NB4 (cell line): ENCODE measurements at places on chromosomes 3 and 15.

DNA sequence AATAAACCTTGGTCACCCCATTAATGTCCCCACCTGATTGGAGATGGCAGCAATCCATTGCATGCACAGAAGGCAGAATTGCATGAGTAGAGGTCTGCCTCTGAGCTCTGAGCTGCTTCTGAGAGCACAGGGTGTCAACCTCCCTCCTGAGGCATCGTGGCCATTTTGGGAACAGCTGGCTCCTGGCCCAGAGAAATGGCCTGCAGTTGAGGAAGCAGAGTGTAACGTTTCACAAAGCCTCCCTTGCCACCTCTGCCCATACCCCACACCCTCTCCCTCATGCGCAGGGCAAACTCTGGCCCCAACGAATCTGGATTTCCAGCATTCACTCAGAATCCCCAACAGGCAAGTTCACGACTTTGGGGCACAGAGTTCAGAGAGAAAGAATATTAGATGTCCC is 198.9 kb downstream of the ADAMTS9 start:
- no peak for DNase-seq

- no peak for DNase-seq
Observed at GRCh38 chr3:54042259-54042823, 80.0 kb upstream of the CACNA2D3 start.

DNA sequence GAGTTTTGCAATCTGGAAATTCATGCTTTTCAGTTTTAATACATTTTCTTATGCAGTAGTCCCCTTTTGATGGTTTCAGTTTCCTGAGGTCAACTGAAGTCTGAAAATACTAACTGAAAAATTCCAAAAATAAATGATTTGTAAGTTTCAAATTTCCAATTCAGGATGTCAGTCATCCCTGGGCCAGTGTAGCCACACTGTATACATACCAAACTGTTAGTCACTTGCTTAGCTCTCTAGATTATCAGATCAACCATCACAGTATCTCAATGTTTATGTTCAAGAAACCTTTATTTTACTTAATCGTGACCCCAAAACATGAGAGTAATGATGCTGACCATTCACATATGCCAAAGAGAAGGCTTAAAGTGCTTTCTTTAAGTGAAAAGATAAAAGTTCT is 715.5 kb downstream of the GBE1 start:
- no peak for DNase-seq

DNA sequence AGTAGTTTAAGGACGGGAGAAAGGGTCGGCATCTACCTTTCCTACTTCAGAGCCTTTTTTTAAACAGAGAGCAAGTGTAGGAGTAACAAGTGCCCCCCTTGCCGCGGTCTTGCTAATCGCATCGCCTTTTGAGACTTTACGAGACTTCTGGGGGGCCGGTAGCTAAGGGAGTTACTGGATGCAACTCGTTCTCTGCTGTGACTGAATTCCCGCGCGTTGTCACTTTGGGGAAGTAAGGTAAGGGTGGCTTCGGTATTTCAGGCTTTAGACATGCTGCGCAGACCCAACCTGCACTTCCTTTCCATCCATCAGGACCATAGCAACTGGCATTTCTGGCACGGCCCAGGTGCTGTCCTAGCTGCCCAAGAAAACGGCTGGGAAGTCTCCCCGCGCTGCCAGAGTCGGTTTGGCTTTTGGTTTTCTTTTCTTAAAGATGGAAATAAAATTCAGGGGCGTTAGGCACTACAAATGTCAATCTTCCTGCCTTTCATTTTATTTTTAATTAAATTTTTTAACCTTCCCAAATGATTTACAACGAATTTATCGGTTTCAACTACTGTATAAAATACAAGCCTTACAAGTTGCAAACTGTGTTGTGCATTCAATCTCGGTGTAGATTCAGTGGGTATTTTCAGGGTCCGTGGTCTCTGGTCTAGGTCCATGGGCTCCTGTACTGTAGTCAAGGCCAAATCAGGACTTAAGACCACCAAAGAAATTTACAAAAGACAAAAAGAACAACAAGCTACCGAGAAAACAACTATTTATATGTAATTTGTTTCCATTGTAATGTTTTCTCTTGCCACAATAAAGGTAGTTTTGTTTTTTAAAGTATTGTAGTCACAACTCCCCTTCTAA is 3.5 kb downstream of the MECOM start:
- no peak for DNase-seq

DNA sequence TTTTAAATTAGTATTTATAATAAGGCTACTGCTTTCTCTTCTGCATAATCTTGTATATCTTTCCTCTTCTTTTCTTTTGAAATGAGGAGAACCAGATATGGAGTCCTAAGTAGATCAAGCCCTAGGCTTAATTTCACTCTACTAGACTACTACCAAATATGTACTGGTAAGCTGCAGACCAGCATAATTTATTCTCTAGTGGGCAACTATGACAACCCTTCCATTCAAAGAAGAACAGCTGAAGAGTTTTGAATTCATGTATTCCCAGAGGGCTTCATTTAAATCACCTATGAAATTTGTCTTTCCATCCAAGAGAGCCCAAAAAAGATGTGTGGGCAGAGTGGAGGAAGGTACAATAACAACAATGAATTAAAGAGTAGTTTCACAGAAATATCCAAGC is 10.0 kb downstream of the RAD18 start:
- no peak for DNase-seq

DNA sequence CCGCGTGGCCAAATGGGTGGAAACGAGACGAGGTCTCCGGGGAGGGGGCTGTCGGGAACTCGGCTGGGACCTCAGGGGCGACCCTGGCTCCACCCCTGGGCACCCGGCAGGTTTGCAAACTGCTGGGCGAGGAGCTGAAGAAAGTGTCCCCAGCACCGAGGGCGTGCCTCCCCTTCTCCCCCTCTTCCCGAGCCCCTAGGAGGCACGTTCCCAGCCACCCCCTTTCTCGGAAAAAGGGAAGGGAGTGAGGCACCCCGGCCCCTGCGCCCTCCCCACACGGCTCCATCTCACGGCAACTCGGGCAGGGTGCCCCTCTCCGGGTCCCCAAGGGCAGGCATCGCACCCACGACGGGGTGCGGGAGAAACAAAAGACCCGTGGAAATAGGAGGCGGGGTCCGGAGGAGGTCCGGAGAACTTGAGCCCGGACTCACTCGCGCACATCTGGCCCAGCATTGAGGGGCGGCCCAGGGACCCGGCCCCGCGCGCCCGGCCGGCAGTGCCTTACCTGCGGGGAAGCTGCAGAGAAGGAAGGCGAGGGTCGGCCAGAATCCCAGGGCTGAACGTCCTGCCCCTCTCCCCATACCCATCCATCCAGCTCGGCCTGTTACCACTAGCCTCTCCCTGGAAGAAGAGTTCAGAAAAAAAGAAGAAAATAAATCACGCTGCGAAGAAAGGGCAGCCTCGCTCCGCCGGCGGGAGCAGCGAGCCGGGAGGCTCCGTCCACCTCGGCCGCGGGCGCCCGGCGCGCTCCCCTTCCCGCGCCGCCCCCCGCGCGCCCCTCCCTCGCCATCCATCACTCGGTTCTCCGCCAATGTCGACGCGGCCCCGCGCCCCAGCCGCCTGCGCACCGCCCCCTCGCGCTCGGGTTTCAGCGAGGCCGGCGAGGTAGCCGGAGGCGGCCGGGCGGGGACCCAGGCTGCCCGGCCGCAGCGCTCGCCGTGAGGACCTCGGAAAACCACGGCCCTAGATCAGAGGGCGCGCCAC is 16.3 kb downstream of the RGMA start:
- peak; percentile 38 for DNase-seq

- DNase-seq = no peak
Observed at GRCh38 chr3:152359385-152360248, 90.9 kb downstream of the MBNL1 start.

GRCh38 chr3:182212479-182213076 is 500.9 kb downstream of the SOX2 start:
- DNase-seq = no peak

GRCh38 chr15:52408823-52409222 is 113.2 kb upstream of the MYO5C start:
- no peak for DNase-seq

DNA sequence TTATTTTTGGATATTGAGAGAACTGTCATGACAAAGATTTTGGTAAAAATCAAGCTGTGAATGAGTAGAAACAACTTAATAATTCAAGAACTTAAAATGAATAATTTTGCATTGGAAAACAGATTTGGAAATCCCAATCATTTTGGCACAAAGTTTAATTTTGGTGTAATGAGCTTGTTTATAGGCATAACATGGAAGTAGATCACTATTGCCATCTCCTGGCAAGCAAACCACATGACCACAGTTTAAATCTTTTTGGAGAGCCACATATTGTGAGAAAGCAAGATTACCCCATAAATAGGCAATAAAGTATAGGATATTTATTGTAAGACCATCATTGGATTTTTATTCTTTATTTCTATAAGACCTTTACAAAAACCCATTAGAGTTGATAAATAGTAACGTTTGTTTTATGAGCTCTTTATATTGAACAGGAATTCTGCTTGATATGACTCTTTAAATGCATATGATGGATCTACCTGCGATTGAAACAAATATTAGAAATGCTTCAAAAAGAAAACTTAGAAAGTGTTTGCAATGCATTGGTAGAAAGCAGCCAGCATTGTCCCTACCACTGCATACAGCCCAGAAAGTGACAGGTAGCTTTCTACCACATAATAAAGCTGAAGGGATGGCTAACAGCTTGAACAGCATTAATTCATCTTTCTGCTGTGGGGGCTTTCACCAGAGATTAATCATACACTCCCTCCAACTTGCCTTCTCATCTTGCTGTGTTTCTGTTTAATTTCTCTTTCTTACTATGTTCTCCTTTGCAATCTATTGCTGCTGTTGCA is 766.8 kb downstream of the TBL1XR1 start:
- peak; percentile 44 for DNase-seq

GRCh38 chr3:85560088-85560785 is 601.4 kb downstream of the CADM2 start:
- no peak for DNase-seq

- no peak for DNase-seq
Observed at GRCh38 chr3:15276028-15276724, 56.2 kb downstream of the SH3BP5 start.

GRCh38 chr3:70539908-70540307 is 227.5 kb upstream of the MDFIC2 start:
- DNase-seq = peak; percentile 22

- DNase-seq = no peak
Observed at GRCh38 chr3:146387566-146387965, 81.8 kb downstream of the PLSCR2 start.

- DNase-seq = no peak
Observed at GRCh38 chr15:75861750-75862402, 18.6 kb downstream of the UBE2Q2 start.

DNA sequence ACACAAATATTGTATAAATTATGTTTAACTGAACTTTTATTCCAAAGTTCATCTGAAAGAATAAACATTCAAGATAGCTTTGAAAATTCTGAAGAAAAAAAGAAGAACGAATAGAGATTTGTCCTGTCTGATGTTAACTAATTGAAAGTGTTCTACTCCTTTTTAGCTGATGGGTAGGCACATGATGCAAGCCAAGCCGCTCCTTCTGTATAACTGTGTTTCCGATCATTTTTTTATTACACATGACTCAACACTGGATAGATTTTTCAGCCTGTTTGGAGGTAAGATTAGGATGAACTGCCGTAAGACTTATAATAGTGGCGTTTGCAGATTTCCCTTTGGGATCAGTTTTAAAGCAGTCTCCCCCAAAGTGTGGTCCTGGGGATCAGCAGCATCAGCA is 19.0 kb downstream of the NSUN3 start:
- DNase-seq = no peak
